ENCODE measurements at places on chromosomes 6 and 20. TPM values are rescaled to one million over a fixed set of nuclear protein-coding genes. Genes with fewer than 3 reads are reported as not detected.

GRCh38 chr6:144613859-144614258 lies 328.7 kb downstream of the UTRN start:
- no peak overlapping the region for H3K27ac ChIP-seq
- H3K27me3 ChIP-seq, result no peaks in the 10 kb centered on the region
- no peak overlapping the region for H3K4me3 ChIP-seq
- H3K4me1 ChIP-seq, result no peaks in the 10 kb centered on the region

CAGE1 gene
- 0.19 TPM for total RNA-seq

HLA-DOB gene
- 2.0 TPM for total RNA-seq

- H3K27me3 ChIP-seq, result no peaks in the 10 kb centered on the region
- H3K36me3 ChIP-seq, result no peaks in the 10 kb centered on the region
- H3K4me3 ChIP-seq, result no peak overlapping the region
- peak; percentile 31 for DNase-seq
Observed at GRCh38 chr6:72283571-72283970, 338.3 kb upstream of the KCNQ5 start.

RTN4IP1 gene
- 15.7 TPM for total RNA-seq

- no peak for DNase-seq
- no peak overlapping the region for H3K4me3 ChIP-seq
- H3K36me3 ChIP-seq, result no peaks in the 10 kb centered on the region
- H3K27ac ChIP-seq, result no peak overlapping the region
Observed at GRCh38 chr20:17833036-17833674, 133.4 kb downstream of the BANF2 start.

COL21A1 gene
- total RNA-seq, result 51.6 TPM

GRCh38 chr6:16106991-16107787 lies 21.7 kb upstream of the MYLIP start:
- no peaks in the 10 kb centered on the region for H3K27me3 ChIP-seq
- DNase-seq, result no peak
- no peak overlapping the region for H3K27ac ChIP-seq
- H3K36me3 ChIP-seq, result no peaks in the 10 kb centered on the region
- peaks cover 5% of the 10 kb centered on the region for H3K4me1 ChIP-seq
- no peak overlapping the region for H3K4me3 ChIP-seq

DNA sequence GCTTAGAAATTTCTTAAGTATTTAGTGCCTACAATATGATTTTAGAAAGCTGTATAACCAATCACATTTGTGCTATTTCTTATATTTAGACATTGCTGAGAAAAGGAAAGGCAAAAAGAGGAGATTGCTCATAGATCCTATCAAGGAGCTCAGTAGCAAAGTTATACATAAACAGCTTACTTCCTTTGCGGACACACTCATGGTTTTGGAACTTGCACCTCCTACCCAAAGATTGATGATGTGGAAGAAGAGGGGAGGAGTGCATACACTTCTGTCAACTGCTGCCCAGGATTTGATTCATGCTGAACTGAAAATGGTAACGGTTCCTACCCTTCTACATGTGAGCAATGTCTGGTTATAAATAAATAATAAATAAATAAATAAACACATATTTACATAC lies 16.7 kb downstream of the RAD21L1 start:
- H3K27ac ChIP-seq, result no peak overlapping the region
- H3K4me3 ChIP-seq, result no peak overlapping the region
- H3K36me3 ChIP-seq, result no peaks in the 10 kb centered on the region
- no peak for DNase-seq

PAX1 gene
- 0.09 TPM for total RNA-seq

GRCh38 chr6:7785243-7786035 lies 59.5 kb downstream of the BMP6 start:
- no peak overlapping the region for H3K4me3 ChIP-seq
- H3K4me1 ChIP-seq, result no peaks in the 10 kb centered on the region
- no peaks in the 10 kb centered on the region for H3K36me3 ChIP-seq

- no peak overlapping the region for H3K27ac ChIP-seq
- no peaks in the 10 kb centered on the region for H3K4me1 ChIP-seq
- H3K4me3 ChIP-seq, result no peak overlapping the region
Observed at GRCh38 chr20:58697201-58697866, 4.7 kb downstream of the NPEPL1 start.

DACT2 gene
- 18.7 TPM for total RNA-seq

HAO1 gene
- total RNA-seq, result not detected

SRSF6 gene
- total RNA-seq, result 212 TPM

DNA sequence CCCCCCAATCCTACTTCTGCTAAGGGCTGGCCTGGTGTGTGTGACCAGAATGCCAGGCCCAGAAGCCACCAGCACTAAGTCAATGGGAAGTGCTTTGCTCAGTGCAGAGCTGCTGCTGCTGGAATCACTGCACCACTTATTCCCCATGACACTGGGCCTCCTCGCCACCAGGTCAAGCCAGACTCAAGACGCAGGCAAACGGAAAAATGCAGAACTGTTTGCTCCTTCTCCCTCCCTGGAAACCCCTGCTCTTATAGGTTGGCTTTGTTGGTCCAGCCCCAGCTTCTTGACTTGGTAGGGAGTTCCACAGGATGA lies 121.9 kb downstream of the PHACTR3 start:
- no peak overlapping the region for H3K27ac ChIP-seq
- no peaks in the 10 kb centered on the region for H3K36me3 ChIP-seq
- H3K4me1 ChIP-seq, result no peaks in the 10 kb centered on the region
- no peak for DNase-seq
- no peaks in the 10 kb centered on the region for H3K27me3 ChIP-seq

DNA sequence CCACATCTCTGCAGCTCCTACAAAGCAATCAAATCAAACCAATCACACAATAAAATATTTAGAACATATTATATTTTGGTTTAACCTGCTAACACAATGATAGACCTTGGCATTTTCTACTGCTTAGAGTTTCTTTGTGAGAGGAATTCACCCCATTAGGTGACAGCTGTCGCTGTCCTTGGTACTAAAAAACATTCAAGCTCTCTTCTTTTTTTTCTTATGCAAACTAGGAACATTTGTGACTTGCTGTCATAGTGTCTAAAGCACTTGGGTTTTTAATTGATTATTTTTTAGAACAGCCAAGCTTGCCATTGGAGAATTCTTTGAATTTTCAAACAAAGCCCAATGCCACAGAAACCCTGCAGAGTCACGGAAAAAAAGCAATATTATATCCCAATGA lies 46.4 kb downstream of the CNR1 start:
- DNase-seq, result peak; percentile 30
- no peaks in the 10 kb centered on the region for H3K36me3 ChIP-seq
- no peak overlapping the region for H3K4me3 ChIP-seq
- no peaks in the 10 kb centered on the region for H3K4me1 ChIP-seq
- peaks cover 3% of the 10 kb centered on the region for H3K27me3 ChIP-seq

GRCh38 chr20:62007127-62007647 lies 58.5 kb downstream of the TAF4 start:
- no peak overlapping the region for H3K4me3 ChIP-seq
- DNase-seq, result no peak
- peaks cover 56% of the 10 kb centered on the region for H3K36me3 ChIP-seq
- H3K27ac ChIP-seq, result no peak overlapping the region
- H3K4me1 ChIP-seq, result peaks cover 4% of the 10 kb centered on the region
- H3K27me3 ChIP-seq, result no peaks in the 10 kb centered on the region

DNA sequence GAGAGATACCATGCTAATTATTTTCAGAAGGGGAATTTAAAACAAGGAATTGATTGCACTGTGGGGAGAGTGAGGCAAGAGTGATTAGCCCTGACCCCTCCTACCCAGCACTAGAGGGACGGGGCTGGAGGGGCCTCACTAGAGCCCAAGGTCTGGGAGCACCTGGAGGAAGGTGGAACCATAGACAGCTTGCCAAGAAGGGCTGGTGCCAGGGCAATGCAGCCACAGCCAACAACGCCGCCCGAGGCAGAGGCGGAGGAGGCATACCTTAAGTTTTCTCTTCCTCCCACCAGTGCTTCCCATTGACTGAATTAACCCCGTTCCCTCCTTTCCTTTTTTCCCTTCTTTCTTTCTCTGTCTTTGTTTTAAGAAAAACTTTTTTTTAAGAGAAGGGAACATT lies 40.0 kb downstream of the IYD start:
- no peaks in the 10 kb centered on the region for H3K36me3 ChIP-seq
- DNase-seq, result no peak
- no peak overlapping the region for H3K4me3 ChIP-seq
- no peak overlapping the region for H3K27ac ChIP-seq
- H3K27me3 ChIP-seq, result no peaks in the 10 kb centered on the region

- H3K4me3 ChIP-seq, result no peak overlapping the region
- no peaks in the 10 kb centered on the region for H3K36me3 ChIP-seq
- no peaks in the 10 kb centered on the region for H3K27me3 ChIP-seq
- H3K27ac ChIP-seq, result no peak overlapping the region
Observed at GRCh38 chr6:163820745-163821458, 406.4 kb downstream of the QKI start.

ENPP1 gene
- 20.5 TPM for total RNA-seq

IPCEF1 gene
- total RNA-seq, result 1.6 TPM

GRCh38 chr20:52150440-52151258 lies 40.9 kb downstream of the ZFP64 start:
- no peaks in the 10 kb centered on the region for H3K36me3 ChIP-seq
- H3K27me3 ChIP-seq, result no peaks in the 10 kb centered on the region
- no peak overlapping the region for H3K4me3 ChIP-seq
- H3K4me1 ChIP-seq, result no peaks in the 10 kb centered on the region
- peak; percentile 69 for DNase-seq

- H3K4me1 ChIP-seq, result no peaks in the 10 kb centered on the region
- H3K36me3 ChIP-seq, result no peaks in the 10 kb centered on the region
- no peaks in the 10 kb centered on the region for H3K27me3 ChIP-seq
- H3K4me3 ChIP-seq, result no peak overlapping the region
- H3K27ac ChIP-seq, result no peak overlapping the region
Observed at GRCh38 chr6:73314577-73315492, 39.2 kb downstream of the DPPA5 start.

DNA sequence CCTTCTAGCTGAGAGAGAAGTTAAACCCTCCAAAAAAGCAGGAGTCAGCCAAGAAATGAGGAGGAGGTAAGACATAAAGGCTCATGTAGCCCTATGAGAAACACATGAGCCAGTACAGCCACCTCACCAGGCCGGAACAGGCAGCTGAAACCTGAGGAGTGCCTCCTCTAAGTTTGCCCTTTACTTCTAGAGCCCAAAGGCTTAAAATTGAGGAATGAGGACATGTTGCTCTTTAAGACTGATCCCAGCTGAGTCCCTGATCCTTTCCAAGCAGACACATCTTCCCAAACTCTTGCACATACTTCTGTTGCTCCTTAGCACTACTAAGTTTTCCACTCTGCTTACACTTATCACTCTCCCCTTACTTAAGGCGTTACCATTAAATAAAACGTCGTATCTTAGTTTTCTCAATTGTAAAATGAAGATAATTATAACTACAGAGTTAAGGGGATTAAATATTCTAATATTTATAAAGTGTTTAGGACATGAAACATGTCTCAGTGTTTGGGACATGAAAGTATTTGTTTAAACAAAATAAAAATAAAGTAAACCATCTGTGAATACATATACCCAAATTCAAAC lies 124.0 kb downstream of the OGFRL1 start:
- no peak for DNase-seq
- peaks cover 5% of the 10 kb centered on the region for H3K4me1 ChIP-seq
- no peaks in the 10 kb centered on the region for H3K36me3 ChIP-seq
- H3K4me3 ChIP-seq, result no peak overlapping the region
- H3K27me3 ChIP-seq, result no peaks in the 10 kb centered on the region

- no peak overlapping the region for H3K27ac ChIP-seq
- DNase-seq, result no peak
- H3K4me3 ChIP-seq, result no peak overlapping the region
- no peaks in the 10 kb centered on the region for H3K4me1 ChIP-seq
- no peaks in the 10 kb centered on the region for H3K36me3 ChIP-seq
Observed at GRCh38 chr6:21908161-21908848, 314.8 kb downstream of the SOX4 start.

SNAI1 gene
- total RNA-seq, result 4.4 TPM

GRCh38 chr20:41428285-41428684 lies 61.7 kb upstream of the EMILIN3 start:
- no peak overlapping the region for H3K27ac ChIP-seq
- no peaks in the 10 kb centered on the region for H3K27me3 ChIP-seq
- peaks cover 5% of the 10 kb centered on the region for H3K36me3 ChIP-seq
- H3K4me1 ChIP-seq, result peaks cover 24% of the 10 kb centered on the region

DNA sequence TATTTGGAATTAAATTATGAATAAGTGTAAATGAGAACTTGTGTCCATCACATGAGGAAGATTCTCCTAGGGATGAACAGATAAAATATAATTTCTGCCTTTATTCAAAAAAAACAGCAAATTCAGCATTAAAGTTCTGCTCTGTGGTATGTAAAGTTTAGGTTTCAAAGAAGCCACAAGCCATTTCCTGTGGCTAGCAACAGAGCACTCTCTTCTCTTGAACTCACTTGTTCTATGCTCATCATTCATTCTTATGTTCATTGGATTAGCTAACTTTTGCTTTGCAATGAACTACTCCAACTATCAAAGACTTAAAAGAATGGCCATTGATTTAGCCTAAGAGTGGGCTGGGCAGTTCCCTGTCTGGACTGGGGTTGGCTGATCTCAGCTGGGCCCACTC lies 20.8 kb upstream of the SNRPB2 start:
- no peak for DNase-seq
- no peak overlapping the region for H3K27ac ChIP-seq
- H3K27me3 ChIP-seq, result peaks cover 18% of the 10 kb centered on the region
- no peak overlapping the region for H3K4me3 ChIP-seq

KCNK5 gene
- 0.09 TPM for total RNA-seq

GRCh38 chr6:157455731-157456523 lies 74.9 kb downstream of the ZDHHC14 start:
- no peak overlapping the region for H3K27ac ChIP-seq
- H3K27me3 ChIP-seq, result no peaks in the 10 kb centered on the region
- DNase-seq, result no peak
- no peaks in the 10 kb centered on the region for H3K36me3 ChIP-seq
- H3K4me3 ChIP-seq, result no peak overlapping the region

DNA sequence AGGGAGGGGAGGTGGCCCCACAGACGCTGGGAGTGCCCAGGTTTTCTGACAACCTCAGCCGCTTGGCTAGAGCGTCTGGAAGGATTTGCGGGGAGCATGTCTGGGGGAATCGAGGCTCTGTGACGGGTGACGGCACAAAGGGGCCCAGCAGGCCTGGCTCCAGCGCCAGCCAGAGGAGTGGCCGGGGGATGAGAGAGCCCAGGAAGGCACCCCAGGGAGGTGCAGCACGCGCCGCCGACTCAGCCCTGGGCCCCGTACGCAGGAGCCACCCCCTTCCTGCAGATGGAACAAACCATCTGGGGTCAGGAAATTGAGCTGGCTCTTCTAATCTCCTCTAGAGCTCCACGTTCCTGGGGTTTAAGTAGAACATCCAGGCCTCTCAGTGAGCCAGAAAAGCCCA lies 5.9 kb upstream of the SLCO4A1 start:
- no peaks in the 10 kb centered on the region for H3K27me3 ChIP-seq
- no peak overlapping the region for H3K4me3 ChIP-seq
- H3K36me3 ChIP-seq, result no peaks in the 10 kb centered on the region
- H3K4me1 ChIP-seq, result peaks cover 22% of the 10 kb centered on the region

GRCh38 chr6:144372611-144373594 lies 87.8 kb downstream of the UTRN start:
- no peaks in the 10 kb centered on the region for H3K36me3 ChIP-seq
- no peak for DNase-seq
- no peaks in the 10 kb centered on the region for H3K4me1 ChIP-seq
- no peaks in the 10 kb centered on the region for H3K27me3 ChIP-seq
